Astrocyte of the hippocampus (primary cell): ENCODE measurements at places on chromosomes 4 and X.

GRCh38 chr4:118916691-118917289 is 28.1 kb downstream of the SYNPO2 start:
- no peak for DNase-seq

DNA sequence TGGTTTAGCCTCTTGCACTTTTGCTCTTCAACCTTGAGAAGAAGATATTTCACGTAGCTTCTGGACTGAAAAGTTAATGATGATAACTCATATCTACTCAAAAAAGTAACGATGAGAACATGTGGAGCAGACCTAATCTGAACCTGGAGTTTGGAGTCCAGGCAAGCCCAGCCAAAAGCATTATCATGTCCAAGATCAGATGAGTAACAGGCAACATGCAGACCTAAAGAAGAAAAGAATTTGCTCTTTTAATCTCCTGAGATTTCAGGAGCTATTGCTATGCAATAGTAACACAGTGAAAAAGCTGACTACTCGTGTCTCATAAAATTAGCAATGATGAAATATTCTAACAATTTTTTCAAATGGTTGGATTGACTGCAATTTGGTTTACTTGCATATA is 21.8 kb upstream of the PPA2 start:
- no peak for DNase-seq

DNA sequence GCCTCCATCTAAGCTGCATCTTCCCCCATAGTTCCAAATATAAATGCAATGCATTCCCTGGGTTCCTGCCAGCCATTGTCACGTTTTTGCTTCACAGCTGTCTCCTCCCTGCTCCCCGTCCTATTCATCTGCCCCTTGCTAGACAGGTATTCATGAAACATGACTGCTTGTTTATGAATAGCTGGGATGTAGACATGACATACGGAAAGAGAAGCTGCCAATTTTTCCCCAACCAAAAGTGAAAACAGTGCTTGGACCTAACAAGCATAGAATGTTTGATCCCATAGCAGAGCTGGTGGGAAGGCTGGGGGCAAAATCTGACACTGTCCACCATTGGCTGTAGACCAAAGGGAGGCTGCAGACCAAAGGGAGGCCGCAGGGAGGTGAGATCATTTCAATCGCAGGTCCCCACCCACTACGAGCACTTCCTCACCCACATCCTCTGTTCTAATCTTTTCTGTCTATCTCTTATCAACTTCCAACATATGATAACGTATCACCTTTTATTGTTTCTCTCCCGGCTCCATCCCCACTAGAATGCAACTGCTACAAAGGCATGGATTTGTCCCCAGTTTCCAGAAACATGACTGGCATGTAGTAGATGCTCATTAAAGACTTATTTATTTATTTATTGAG is 8.5 kb upstream of the GYG2 start:
- DNase-seq, result no peak

DNA sequence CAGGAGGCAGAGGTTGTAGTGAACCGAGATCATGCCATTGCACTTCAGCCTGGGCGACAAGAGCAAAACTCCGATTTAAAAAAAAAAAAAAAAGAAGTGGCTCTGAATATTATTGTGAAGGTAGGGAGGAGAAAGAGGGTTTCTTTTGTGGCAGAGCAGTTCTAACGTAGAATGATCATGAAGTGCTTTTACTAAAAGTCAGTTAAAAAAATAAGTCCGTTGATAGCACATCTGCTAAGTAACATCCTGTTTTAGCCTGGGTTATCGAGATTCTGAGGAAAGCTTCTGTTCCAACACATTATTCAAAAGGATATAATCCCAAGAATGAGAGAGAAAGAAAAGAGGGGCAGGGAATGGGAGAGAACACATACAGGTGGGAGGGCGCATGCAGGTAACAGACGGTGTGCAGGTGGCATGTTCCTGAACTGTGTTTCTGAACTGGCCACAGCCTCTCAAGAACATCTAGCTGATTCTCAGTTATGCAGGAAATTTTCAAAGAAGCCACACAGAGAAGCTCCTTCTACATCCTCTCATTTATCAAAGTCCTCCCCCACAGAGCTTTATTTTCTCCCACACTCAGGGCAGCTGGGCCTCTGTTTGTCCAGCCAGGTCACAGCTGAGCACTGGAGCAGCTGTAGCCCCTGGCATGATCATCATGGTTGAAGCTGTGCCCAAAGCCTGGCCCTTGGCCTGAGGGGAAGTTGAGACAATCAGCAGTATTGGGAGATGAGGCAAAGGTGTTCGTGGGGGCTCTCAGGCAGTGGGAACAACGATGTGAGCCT is 342.3 kb downstream of the ZNF674 start:
- no peak for DNase-seq

DNA sequence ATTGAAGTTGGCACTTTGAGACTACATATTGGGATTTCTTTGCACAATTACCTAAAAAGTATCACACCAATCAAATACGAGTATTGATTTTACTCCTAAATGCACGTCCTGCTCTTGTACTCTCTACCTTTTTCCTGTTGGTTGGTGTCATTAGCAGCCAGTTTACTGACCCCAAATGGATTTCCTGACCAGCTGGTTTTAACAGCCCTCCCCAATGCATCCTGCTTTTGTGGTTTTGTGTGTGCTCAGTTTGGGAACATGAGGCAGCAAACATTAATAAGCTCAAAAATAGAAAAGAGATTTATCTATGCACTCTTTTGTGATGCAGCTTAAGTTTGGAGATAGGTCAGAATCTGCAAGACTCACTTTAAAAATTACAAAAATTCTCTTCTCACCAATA is 230.3 kb downstream of the MAPK10 start:
- no peak for DNase-seq

DNA sequence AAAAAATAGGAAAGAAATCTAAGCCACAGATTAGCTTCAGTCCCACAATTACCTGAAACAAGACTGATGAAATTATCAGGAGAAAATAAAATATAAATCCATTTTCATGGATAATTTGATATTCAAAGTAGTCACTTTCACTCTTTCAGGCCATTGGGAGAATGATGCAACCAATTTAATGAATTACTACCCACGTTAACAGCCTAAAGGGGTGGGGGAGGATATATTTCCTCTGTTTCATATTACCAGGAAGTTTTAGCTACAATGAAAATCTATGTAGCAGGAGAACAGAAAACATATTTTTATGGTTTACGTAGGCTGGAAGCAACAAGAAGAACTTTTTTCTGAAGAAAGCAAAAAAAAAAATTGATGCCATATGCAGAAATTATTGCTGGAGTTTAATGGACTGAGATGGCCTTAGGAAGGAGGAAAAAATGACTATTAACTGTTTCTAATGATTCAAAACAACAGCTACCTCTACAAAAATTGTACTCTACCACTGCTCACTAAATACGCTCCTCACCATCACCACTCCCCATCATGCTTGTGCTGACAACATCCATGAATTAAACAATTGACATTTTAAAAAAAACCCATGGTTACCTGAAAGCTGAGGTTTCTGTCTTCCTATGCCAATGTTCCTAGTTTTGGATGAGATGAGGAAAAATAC is 100.9 kb downstream of the CXXC4 start:
- DNase-seq, result no peak

DNA sequence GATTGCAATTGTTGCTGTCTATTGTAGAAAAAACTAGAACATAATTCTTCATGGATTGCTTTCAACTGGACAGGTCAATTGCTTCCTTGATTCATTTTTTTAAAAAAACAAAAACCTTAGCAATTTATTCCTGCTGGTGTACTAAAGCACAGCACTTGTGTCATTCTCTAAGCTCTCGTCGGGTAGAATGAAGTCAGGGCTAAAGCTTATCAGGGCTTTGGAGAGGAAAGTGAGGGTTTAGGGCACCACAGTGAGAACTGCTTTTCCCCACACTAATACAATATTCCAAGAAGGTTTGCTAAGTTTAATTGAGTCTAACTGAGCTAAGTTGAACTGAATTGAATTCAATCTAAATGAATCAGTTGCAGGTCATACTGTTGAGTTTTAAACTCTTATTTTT is 76.4 kb upstream of the TLR3 start:
- no peak for DNase-seq

DNA sequence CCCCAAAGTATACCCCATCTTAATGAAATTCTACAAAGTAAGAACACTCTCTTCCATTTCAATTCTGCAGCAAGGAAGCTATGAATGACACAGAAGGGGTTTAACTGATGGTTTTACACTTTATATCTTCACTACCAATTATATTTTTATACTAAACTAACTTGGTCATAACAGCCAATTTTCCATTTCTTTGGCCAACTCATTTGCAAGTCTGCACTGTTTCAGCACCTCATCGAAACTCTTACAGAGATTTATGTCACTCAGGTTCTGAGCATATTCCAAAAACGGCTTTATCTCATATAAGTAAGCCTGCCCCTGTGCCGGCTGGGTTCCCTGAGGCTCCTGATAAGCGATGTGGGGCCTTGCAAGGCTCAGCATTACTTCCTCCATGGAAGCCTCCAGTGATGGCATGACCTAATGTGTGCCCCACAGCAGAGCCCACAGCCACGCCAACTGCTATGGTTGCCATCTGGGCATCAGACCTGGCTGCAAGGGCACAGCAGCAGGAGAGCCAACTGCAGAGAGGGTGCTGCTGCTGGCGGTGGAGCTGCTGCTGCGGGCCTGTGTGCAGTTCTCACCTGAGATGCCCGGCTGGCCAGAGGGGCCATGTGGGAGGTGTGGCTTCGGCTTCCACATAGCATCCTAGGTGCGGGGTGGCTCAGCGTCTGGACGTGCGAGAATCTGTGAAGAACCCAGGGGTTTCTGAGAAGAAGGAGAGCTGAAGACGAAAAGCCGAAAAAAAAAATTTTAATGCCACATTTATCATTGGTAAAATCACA is 13.4 kb upstream of the IBSP start:
- DNase-seq, result no peak

GRCh38 chr4:7811536-7812191 is 128.0 kb downstream of the AFAP1 start:
- DNase-seq, result peak; percentile 44

DNA sequence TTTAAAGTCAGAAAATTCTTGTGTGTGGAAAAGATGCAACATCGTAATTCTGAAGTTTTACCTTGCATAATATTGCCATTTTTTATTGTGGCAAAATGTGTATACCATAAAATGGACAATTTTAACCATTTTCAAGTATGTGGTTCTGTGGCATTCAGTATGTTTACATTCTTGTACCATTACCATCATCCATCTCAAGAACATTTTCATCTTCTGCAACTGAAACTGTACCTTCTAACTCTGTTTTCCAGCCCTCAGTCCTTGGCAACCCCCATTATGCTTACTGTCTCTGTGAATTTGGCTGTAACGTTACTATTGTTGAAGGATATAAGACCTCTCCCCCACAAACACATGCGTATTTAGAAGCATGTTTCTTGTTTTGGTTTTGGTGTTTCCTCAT is 123.2 kb downstream of the BMPR1B start:
- no peak for DNase-seq

DNA sequence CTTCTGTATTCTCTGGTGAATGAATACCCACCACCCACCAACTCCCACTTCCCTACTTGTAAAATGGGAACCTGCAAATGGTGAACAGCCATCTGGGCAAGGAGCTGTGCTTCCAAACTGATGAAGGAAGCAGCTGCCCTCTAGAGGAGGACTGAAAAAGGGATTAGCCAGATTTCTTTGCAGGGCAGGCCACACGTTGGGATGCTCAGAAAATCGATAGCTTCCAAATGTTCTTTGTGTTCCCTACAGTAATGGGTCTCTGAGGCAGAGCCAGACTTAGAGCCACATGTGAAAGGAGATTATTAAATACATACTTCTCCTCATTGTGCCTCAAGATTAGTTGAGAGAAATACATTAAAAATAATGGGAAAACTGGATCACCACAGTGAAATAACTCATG is 39.3 kb upstream of the LPAR4 start:
- peak; percentile 49 for DNase-seq

DNA sequence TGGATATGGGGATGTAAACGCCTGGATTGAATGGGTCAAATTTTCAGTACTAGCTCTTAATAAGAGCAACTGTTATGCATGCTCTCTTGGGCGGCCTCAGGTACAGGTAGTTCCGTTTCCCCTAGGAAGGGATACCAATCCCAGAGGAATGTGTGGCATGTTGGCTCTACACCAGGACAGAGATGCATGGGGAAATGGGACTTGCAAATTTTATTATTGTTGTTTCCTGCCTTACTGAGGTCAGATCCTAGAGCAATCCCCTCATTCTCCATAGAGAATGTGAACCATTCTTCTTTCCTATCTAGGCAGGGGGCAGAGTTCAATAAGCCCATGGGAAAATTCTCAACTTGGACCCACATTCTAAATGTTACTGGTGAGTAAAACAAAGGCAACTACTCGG is 361.8 kb upstream of the FGF16 start:
- no peak for DNase-seq

- DNase-seq, result peak; percentile 20
Observed at GRCh38 chr4:145298885-145299284, 118.5 kb upstream of the OTUD4 start.

GRCh38 chr4:173370130-173370476 is 651 bp upstream of the SAP30 start:
- DNase-seq, result no peak

DNA sequence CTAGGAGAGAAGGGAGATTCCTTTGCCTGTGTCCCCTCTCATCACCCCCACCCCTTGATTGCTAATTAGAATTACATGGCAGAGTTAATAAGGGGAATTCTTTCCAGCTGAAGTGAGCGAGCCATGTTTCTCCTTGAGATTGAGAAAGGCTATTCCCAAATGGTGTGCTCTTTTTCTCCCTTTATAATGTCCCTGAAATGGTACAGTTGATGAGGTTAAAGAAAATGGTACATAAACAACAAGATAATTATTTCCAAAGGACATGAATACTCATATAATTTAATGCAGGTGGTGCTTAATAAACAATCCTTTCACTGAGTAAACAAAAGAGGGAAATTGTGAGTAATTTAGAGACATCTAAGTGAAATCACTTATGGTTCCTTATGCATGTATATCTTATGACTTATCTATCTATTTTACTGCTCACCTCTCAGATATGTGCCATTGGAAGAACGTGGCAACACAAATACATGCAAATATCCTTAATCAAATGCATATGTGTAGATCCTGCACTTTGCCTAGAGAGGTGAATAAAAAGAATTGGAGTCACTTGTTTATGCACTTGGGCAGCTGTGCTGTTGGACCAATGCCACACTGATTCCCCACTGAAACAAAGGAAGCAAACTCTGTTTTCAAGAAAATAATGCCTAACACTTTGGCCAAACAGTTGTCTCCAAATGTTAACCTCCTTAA is 106.6 kb upstream of the WDR44 start:
- DNase-seq, result no peak

DNA sequence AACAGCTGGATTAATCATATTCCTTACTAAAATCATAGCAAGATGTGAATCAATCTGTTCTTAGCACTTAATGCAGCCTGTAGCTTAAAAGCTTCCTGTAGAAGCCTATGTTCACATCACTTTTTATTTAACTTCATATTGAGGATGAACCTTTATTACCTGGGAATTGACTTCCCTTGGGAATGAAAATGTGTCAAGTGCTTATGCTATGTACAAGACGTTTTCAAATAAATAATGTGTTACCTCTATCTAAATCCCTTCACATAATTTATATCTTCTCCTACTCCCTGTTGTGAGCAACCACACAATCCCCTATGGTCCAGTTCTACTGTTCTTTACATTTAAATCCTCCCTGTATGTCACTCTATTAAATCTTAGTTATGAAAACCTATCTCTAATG is 633.1 kb downstream of the FSTL5 start:
- DNase-seq, result no peak
